ENCODE measurements at places on chromosomes 5 and 9.

DNA sequence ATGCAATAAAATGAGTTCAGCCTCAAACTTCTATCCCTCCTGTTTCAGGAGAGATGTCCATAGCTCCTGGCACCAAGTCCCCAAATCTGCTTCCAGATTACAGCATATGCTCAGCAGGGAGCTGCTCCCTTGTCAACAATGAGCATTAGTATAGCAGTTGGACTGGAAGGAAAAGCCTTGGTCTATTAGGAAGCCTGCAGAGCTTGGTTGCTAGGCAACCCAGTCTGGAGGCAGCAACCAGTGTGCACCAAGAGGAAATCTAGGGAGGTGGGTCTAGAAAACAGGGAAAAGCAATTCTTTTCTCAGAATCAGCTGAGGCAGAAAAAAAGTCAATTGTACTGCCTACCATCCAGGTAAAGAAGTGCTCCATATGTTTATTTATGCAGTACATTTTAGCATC lies 229.5 kb upstream of the NMUR2 start:
- DNase-seq: peak; percentile 51

- no peak for DNase-seq
These were observed 516.6 kb upstream of the DAB2 start for GRCh38 chr5:39941416-39941815.

- DNase-seq: peak; percentile 31
These were observed 83.2 kb upstream of the ADRA1B start for GRCh38 chr5:159833088-159833487.

DNA sequence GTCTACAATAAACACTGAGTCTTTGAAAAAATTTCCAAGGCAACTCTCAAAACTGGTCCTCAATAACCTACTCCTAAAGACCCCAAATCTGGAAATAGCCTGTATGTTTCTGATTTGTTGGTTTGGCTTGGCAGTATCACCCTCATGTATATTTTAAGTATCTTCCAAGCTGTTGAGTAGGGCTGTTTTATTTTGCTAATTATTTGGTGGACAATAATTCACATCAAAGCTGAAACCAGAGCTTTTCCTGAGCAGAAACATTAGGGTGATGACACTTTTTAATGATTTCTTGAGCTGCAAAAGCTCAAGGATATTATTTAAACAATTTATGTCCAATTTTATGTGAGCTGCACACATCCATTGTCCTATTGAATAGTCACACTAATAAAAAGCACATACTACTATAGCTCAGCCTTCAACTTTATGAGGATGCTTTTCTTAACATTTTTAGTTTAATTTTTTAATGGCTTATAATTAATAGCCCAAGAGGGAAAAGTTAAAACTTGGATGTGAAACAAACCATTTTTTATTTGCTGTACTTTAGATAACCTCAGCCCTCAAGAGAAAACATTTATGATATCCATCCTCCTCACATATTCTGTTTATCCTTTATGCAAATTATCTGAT lies 393.1 kb downstream of the TAF11L14 start:
- no peak for DNase-seq

DNA sequence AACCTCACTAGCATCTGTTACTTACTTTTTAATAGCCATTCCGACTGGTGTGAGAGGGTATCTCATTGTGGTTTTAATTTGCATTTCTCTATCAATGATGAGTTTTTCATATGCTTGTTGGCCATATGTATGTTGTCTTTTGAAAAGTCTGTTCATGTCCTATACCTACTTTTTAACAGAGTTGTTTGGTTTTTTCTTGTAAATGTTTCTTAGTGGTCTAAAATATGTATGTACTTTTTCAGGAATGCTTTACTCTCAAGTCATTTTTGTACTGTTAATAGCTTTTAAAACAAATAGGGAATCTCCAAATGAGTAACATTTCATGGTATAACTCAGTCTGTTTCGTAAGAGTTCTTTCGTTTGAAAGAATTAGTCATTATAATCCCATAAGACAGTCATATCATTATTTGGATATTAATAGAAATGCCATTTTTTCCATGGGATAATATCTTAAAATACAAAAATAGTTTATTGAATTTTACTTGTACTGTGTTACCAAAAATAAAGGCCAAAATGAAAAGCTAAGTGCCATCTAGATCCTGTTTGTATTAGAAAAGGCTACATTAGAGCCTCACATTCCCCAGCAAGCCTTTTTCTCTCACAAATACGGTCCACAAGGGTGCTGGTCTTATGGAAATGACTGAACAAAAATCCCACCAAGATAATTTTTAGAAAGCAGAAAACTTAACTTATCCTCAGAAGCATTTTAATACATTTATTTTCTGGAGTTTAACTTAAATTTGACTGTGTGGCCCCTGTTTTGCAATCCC lies 247.7 kb downstream of the PJA2 start:
- no peak for DNase-seq

- DNase-seq: peak; percentile 34
These were observed 5.1 kb upstream of the SMIM15 start for GRCh38 chr5:61167382-61167781.

- no peak for DNase-seq
These were observed 160.5 kb downstream of the UNC13B start for GRCh38 chr9:35322075-35322885.

GRCh38 chr9:17752021-17752420 lies 173.2 kb downstream of the SH3GL2 start:
- DNase-seq: no peak

GRCh38 chr5:110916381-110917049 lies 155.0 kb upstream of the TSLP start:
- DNase-seq: peak; percentile 12

DNA sequence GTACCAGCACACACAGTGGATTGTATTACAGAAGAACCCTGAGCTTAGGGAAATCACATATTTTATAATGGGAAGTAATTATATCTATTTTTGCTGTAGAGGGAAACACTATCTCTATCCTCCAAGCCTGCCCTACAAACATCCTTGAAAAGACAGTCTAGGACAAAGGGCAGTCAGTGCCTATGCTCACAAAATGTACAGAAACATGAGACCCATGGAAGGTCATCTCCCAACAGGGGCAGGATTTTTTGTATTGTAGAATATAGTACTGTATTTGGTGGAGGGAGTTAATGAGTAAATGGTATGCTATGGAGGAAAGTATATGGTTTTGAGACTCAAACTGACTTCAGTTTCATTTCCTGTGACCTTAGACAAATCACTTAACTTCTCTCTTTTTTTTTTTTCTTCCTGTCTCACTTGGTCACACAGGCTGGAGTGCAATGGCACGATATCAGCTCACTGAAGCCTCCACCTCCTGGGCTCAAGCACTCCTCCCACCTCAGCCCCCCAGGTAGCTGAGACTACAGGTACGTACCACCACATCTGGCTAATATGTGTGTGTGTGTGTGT lies 5.8 kb upstream of the RAB14 start:
- DNase-seq: no peak

GRCh38 chr9:27977931-27978330 lies 404.6 kb upstream of the C9orf72 start:
- no peak for DNase-seq

DNA sequence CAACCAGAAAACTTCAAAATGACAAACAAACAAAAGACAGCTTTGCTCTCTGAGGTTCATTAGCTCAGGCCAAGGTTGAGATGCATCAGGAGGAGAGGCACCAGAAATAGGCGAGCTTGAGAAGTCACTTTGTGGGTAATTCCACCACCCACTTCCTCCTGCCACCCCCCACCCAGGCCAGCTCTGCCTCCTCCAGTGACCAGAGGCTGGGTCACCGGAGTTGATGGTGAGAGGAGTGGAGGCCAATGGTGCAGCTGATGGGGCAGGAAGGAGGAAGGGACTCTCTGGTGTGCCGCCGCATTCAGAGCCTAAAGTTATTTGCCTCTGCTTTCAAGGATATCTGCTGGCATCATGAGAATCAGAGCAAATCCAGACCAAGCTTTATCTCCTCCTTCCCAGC lies 73.8 kb upstream of the ASTN2 start:
- no peak for DNase-seq

- DNase-seq: peak; percentile 75
These were observed 136.9 kb upstream of the FBN2 start for GRCh38 chr5:128674837-128675446.

- no peak for DNase-seq
These were observed 71.4 kb downstream of the MED27 start for GRCh38 chr9:132008184-132008803.

- no peak for DNase-seq
These were observed 8.4 kb upstream of the OLFM1 start for GRCh38 chr9:135079018-135079417.

DNA sequence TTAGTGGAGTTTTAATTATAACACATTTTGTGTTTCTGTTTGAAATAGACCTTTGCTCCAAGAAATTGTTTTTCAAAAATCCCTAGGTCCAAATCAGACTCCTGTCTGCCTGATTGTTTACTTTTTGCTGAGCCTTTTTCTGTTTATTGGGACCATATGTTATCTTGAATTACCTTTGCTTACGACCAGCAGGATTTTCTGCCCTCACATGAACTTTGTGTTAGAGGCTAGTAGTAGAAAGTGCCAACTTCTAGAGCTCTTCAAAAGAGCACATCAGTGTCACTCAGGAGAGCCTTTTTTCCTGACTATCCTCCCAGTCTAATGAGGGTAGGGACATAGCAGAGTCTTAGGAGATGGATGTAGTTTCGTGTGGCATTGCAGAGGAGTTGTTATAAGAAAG lies 10.2 kb downstream of the RECK start:
- no peak for DNase-seq

DNA sequence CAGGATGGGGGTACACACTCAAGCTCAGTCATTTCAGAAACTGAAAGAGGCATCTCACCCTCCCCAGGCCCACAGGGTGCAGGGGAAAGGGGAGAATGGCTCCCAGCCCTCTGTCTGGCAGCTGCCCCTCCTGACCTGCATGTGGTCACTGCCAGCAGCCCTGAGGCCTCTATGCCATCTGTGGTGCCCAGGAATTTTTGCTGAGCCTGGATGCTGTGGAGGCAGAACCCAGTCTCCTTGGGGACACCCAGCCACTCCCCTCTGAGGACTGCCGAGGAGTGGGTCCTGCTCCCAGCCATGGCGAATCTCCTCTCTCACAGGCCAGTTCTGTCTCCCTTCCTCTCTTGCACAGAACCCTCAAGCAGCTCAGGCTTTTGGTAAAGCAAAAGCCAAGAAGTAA lies 104.0 kb upstream of the ALDH1B1 start:
- no peak for DNase-seq

DNA sequence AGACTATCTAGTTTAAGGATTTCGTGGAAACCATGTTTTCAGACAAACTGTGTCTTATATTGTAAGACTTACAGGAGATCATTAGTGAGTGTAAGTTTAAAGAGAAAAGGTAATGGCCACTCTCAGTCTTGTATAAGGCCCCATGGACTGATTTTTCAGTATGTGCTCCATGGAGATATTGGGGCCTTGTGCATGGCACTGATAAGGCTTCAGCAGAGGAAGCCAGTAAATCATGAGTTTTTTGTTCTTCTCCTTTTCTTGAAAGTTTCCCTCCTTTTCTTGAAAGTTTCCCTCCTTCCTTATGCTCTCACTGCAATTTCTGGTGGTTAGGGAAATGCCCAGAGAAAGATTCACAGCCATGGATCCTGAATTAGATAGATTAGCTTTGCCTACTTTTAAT lies 471.3 kb downstream of the LRRC70 start:
- DNase-seq: no peak

GRCh38 chr5:53501054-53501453 lies 20.6 kb downstream of the FST start:
- DNase-seq: no peak

DNA sequence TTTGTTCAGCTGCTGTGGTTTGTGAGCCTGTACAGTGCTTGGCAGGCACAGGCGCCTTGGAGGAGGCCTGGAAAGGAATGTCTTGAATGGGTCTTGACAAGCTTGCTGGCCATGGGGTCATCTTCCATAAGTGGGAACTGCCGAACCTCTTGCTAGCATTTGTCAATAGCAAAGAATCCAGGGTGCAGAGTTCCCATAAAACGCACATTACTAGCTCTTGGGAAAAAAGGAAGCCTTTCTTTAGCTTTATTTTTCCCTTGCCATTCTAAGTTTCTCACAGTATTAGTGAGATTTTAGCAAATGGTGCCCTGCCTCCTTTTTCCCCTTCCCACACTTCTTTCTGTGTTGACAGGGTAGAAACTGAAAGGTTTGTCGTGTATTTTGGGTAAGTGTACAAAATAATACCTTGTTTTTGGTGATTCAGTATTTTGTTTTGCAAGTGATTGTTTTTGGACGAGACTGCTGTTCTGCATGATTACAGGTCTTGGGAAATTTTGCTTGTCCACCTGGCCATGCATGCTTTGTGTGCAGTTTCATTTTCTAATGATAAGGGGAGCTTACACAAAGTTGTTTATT lies 82.0 kb downstream of the ADGRV1 start:
- peak; percentile 43 for DNase-seq

DNA sequence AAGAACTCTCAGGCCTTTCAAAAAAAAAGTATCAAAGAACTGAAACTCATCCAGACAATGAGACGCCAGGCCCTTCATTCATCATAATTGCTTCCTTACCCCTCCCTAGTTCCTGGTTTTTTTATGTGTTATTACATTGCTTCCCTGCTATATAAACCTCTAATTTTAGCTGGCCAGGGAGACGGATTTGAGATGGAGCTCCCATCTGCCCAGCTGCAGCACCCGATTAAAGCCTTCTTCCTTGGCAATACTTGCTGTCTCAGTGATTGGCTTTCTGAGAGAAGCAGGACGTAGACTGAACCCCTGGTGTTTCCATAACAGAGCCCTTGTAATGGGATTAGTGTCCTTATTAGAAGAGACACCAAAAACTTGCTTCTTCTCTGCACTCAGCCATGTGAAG lies 62.4 kb downstream of the BARX1 start:
- DNase-seq: no peak

DNA sequence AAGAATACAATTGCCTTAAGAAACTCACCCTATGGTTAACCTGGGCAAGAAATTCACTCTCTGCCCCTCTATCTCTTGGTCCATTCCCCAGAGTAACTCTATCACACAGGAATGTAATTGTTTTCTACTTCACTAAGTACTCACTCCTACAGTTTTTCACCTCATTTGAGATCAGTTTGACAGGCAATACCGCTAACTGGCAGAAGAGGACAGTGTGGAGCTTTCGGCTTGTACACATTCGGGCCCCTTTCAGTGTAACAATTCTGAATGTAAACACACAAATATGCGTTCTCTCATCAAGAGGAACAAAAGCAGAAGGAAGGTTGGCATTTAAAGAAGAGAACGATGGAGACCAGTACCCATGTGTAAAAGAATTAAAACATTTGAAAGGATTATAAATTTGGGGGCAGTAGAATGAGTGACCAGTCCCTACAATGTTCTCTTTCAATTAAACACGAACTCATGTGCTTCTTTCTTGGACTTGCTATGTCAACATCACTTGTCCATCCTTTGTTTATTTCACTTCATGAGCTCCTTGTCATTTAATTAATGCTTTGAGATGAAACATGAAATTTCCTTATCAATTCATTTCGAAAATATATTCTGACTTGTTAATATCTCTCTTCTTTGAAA lies 188.5 kb upstream of the GRAMD2B start:
- DNase-seq: peak; percentile 78

GRCh38 chr5:168843277-168844015 lies 264.3 kb upstream of the PANK3 start:
- no peak for DNase-seq

DNA sequence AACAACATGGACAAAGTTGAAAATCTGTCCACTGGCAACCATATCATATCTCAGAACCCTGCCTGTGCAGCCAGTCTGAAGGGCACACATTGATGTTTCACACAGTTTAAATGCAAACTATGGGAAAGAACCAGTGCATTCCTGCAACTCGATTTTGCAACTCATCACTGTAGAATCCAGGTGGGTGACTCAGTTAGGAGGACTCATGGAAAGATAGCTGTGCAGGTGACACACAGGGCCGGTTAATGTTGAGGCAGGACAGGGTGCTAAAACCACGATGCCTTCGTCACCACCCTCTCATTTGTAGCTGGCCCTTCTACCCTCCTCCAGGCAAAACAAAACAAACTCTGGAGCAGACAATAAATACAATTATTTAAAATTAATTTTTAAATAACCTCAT lies 62.8 kb downstream of the TLE1 start:
- no peak for DNase-seq

Measured in GM23338 (cell line).